ENCODE measurements at places on chromosomes 3 and 15.

DNA sequence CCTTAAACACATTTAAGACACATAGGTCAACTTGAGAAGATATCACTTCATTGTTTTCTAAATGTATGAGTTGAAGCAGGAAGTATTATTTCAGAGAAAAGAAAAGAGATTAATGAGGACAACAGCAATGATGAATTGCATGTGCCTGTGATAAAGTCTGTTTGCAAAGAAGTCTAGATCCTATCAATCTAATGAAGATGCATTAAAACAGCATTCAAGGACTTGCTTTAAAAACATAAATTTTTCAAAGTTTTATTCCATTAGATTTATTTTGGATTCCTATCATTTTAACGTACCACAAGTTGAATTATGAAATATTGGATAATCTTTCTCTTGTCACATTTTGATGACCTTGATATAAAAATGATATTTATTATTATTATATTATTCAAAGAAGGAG, 642.5 kb upstream of the CCDC54 start:
- DNase-seq, result no peak

DNA sequence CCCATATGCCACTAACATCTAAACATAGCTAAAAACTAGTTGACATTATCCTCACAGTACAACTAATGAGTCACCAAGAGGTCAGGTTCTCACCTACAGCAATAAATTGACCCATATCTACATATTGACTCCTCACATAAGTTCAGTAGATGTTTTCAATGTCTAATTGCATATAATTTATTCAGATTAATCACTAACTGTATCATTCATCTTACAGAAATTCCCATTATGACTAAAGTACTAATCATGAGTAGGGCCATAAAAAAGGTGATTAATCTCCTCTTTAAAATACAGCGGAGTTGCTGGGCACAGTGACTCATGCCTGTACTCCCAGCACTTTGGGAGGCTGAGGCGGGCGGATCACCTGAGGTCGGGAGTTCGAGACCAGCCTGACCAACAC, 82.4 kb upstream of the ST3GAL6 start:
- DNase-seq, result no peak

GRCh38 chr3:6680119-6680806, 180.7 kb upstream of the GRM7 start:
- no peak for DNase-seq

DNA sequence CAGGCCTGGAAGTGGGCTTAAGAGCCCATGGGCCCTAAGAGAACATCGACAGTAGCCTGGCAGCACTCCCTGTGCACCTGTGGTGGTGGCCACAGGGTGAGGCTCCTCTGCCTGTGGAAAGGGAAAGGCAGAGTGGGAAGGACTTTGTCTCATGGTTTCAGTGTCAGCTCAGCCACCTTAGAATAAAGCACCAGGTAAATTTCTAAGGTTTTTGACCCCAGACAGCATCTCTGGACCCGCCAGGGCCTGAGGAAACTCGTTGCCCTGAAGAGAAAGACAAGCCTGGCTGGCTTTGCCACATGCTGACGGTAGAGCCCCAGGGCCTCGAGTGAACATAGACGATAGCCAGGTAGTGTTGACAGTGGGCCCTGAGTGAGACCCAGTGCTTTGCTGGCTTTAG, 22.1 kb downstream of the GOLGA6A start:
- DNase-seq, result no peak

GRCh38 chr15:95875121-95875643, 455.3 kb upstream of the NR2F2 start:
- no peak for DNase-seq

GRCh38 chr3:178718995-178719635, 182.9 kb downstream of the KCNMB2 start:
- peak; percentile 16 for DNase-seq

- no peak for DNase-seq
Observed at GRCh38 chr15:101004500-101004899, 85.3 kb downstream of the LRRK1 start.

DNA sequence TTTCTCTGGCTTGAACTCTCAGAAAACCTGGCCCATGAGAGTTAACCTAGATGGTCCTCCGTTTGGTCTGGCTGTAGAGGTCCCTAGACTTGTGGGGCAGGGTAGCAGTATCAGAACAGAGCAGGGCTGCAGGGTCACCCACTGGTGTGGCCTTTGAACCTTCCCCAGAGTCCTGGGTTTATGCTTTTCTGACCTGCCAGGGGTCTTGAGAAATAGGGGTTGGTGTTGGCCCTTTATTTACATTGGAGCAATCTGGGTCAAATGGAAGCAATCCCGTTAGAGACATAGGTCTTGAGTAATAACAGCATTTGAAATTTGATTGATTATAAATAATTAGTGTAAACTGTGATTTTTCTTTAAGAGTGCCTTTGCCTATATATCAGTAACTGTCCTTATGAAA, 23.8 kb downstream of the DLEC1 start:
- no peak for DNase-seq

- no peak for DNase-seq
Observed at GRCh38 chr15:64991536-64992135, 1.9 kb upstream of the SPG21 start.

DNA sequence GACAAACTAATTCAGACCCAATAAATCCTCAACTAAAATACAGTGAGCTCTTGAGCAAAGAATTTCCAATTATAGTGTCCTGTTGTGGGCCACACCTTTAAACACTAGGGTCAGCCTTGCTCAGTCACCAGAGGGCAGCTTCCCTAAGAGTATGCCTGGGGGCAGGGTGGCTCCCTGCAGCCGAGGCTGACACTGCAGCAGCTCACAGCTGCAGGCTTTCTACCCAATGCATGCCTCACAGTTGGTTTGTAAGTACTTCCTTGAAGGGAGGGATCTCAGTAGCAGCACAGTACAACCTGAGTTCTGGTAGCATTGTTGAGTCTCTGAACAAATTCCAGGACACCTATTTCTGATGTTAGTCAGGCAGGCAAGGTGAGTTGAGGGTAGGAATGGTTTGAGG, 335.6 kb downstream of the TUSC7 start:
- peak; percentile 20 for DNase-seq

DNA sequence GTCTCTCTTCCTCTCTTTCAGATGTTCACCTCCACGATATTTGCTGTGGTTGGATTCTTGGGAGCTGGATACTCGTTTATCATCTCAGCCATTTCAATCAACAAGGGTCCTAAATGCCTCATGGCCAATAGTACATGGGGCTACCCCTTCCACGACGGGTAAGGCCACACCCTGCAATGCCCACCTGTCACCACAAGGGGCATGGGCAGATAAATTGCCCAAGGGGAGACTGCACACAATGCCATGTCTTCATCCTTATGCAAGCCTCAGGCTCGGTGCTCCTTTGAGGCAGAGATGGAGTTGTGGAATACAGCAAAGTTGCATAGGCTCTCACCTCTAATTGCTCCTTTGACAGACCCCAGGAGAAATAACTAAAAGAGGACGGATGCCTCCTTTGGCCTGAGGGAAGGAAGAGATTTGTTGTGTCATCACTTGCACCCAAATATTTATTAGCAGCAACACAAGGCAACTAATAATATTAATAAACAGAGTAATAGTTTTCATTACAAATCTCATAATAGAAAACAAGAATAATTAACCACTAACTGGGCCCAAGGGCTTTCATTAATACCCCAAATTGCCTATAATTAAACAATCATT, 13.2 kb downstream of the TM4SF4 start:
- DNase-seq, result no peak

DNA sequence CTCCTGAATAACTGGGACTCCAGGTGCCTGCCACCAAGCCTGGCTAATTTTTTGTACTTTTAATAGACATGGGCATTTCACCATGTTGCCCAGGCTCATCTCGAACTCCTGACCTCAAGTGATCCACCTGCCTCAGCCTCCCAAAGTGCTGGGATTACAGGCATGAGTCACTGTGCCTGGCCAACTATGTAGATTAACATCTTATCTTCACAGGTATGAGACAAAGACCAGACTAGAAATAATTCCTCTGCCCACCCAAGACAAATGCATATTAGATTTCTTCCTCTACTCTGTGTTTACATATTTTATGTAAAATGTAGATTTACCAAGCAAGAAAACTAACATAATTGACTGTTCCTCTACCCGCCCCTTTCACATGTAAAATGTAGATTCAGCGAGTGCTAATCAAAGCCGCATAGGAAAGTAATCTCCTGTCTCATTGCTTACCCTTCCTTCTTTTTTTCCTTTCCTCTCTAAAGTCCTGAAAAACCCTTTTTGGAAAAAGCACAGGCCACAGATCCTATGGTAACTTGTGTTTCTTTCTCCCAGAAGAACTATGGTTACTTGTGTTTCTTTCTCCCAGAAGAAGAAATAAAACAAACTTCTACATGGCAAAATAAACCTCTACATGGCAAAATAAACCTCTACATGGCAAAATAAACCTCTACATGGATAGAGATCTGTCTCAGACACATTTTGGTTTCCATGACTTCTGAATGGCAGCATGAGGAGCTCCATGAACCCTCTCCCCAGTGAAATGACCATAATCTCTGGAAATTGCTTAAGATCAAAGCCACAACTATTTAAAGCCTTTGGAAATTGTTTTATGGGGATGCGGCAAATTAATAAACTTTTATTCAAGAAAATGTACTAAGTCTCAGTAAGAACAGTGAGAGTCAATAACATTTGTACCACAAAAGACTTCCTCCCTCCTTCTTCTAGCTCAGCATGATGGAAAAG, 9.1 kb upstream of the ABHD2 start:
- no peak for DNase-seq

- DNase-seq, result no peak
Observed at GRCh38 chr3:133821767-133822638, 16.4 kb downstream of the SRPRB start.

DNA sequence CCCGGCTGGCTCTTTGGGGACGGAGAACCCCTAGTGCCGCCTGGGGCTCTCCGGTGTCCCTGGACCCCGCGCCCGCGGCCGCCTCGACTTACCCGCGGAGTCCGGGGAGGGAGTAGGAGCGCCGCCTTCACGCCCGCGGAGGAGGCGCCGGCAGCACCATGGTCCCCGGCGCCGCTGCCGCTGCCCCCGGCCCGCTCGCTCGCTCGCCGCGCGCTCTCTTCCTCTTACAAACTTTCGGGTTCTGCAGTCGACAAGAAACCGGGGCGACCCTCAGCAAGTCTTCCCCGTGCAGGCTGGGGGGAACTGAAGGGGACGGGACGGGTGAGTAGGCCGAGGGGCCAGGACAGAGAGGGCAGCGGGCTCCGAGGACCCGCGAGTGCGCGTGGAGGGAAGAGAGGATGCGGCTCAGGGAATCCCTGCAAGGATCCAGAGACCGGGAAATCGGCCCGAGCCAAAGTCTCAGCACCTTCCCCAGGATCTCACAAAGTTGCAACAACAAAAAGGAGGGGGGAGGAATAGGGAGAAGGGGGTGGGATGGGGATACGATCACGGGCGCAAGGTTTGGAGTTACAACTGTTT, 2.0 kb downstream of the FOXP1 start:
- peak; percentile 3 for DNase-seq

DNA sequence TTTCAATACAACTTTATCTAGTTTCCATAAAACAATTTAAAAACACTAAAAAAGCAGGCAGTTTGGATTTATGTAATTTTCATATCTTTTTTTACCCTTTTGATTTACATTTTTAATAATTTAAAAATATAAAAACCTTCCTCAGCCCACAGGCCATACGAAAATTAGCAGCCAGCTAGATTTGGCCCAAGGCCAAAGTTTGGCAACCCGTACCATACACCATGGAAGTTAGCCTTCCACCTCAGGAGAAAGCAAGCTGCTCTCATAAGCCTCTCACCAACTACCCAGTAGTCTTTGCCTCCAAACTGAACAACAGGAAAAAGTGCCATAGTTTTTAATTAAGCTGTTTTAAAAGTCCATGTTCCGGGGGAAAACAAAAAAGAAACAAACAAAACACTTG, 107.3 kb upstream of the TRIM42 start:
- no peak for DNase-seq

DNA sequence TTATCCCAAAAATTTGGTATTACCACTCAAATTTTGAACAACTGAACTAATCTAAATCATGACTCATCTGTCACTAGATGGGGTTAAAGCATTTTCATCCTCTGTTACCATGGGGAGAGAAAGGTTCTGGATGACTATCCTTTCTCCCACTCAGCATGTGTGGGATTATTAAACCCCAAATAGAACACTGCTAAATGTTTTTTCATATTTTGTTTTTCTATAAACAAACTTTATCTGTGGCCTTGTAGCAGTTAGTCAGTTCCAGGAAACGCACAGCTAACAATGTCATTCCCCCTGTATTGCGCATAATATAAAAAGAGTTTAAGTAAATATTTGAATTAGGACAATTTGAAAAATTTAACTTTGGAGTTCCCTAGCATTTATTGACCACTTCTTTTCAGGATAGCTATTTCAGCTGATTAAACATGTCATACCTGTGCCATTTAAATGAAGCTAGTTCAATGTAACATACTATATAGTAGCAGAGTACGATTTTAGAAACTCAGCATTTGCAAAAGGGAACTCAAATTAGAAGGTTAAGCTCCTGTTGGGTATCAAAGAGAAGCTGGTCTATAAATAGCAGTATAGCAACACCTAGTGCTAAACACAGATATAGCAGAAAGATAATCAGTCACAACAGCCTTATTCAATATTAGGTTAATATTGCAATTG, 9.2 kb upstream of the TMEM212 start:
- peak; percentile 47 for DNase-seq

DNA sequence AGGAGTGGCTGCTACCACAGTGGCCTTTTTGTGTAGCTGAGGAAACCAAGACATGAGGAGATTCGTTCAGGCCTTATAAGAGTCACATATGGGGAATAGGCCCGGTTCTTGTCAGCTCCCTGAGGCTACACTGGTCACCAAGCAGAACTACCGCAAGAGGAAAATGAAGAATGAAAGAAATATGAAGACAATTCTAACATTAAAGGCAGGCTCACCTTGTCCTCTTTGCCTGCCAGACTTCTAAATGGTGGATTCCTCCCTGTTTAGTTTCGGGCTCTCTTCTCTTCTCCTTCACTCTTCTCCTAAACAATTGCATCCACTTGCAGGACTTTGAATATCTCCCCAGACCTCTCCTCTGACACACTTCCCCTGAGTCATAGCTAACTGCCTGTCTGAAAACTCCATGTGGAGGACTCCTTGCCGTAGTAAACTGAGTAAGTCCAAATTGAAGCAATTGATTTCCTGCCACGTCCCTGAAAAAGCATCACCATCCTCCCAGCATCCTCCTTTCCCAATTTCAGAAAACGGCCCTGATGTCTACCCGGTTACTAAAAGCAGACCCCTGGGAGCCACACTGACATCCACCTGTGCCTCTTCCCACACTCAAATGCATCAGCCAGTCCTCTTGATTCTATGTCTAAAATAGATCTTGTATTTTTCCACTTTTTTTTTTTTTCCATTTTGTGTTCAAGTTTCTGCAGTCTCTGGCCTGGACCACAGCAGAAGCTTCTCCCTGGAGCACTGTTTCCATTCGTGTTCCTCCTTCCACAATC, 30.3 kb upstream of the VEPH1 start:
- no peak for DNase-seq

Data from NCI-H510A treated with DMSO at 0.1 percent for 48 hours (cell line).